ENCODE measurements at places on chromosomes 4 and X.

DNA sequence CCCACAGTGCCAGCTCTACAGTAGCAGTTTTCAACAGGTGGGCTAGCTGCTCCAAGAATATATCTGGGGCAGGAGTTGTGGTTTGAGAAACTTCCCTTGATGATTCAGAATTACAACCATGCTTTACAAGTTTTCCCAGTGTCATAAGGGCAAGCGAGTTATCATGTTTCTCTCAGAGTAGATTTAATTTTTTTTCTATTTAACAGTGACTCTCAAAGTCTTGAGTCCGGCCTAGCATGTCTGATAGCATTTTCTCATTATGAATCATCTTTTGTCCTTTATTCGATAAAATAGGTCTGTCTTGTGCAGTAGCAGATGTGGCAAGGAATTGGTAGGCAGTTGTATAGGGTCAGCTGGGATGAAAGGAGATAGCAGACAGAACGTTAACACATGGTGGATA, 62.2 kb upstream of the SPANXD start:
- DNase-seq, result no peak

DNA sequence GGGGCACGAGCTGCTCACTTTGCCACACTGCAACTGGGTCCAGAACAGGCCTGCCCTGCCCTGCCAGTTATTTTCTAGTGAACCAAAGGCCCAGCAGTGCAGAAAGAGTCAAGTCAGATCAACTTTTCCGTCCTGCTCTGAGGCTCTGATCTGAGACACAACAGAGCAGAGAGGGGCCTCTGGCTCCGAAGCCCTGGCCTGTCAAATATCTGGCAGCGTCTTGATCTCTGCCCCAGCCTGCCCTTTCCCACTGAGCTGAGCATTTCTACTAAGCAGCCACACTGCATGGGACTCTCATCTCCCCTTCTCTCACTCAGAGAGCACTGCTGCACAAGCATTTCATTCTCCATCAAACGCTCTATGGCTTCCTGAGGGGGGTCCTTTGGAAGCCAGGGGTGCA, 11.8 kb downstream of the IGFBP7 start:
- DNase-seq, result no peak

DNA sequence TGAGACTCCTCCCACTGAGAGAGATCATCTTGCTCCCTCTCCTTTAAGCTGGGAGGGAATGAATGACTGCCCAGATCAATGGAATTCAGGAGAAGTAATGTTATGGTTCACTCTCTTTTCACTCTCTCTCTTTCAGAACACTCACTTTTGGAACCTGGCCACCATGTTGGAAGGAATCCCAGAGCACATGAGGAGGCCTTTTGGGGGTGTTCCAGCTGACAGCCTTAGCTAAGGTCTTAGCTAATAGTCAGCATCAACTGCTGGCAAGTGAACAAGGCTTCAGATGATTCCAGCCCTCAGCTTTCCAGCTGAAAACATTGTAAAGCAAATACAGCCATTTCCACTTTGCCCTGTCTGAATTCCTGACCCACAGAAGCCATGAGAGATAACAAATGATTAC, 124.0 kb upstream of the CLNK start:
- no peak for DNase-seq

GRCh38 chr4:141036786-141037185, 96.5 kb downstream of the RNF150 start:
- DNase-seq, result no peak

DNA sequence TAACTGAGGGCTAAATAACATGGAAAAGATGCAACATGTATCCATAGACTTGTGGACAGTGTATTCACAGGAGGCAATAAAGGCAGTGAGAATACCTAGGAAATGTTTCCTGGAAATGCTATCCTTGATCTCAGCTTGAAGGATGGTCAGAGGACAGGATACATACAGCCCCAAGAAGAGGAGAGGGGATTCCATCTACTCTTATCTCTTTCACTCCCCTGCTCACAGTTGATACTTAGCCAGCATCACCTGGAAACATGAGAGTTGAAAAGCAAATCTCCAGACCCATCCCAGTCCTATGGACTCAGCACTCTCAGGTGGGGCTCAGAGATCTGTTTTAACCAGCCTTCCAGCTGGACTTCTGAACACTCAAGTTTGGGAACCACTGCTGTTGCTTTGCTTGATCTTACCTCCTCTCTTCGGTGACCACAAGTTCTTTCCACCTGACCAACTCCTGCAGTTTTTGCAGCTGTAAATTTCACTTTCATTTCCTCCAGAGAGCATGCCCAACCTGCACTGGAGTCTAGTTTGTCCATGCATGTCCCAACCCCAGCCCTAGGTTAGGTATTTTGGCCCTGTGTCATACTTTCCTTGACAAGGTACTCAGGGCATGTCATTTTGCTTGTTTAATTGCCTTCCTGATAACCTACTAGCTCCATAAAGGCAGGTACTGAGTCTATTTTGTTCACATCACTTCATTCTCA, 10.4 kb downstream of the RELL1 start:
- DNase-seq, result no peak

DNA sequence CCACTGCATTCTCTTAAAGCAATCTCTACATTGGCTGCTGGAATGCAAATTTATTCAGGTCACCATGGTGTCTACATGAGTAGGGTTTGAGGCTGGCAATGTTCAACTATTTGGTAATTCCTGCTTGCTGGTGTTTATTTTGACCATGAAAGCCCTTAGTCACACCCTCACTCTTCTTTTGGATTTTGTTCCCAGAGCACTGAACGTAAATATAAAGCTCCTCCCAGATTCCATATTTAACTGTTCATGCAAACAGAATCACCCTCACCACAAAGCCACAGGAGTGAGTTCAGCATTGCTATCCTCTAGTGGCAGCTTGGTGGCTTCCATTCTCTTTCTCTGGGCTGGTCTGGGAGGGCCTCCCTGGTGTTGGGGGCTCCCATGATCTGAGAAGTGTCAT, 82.8 kb downstream of the LNX1 start:
- DNase-seq, result no peak

DNA sequence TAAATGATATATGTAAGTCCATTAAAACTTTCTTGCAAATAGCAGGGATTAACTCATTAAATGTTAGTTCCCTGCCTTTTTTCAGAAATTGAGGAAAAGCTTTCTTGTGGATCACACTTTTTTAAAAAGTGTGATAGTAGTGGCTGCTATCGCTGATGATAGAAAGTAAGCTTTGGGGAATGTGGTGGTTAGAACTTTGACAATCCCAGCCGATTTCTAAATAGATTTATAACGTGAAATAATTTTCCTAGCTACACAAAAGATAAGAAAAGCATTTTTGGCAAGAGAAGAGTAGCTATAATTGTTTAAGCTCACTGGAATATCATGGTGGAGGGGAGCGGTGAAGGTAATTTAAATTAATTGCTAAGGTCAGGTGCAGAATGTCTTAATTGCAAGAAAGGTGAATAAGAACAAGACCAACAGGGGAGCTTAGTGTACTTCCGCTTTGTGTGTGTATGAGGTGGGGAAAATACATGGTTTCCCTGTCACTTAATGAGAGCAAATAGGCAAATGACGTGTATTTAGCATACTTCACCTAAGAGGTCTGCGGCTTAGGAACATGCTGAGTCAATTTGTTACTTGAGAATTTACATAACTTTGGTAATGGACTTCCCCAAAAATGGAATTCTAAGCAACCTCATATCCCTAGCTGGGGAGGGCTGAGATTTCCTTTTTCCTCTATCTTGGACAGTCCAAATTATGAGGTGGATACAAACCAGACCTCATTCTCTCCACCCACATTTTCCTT, 11.7 kb upstream of the IL21 start:
- DNase-seq, result no peak

DNA sequence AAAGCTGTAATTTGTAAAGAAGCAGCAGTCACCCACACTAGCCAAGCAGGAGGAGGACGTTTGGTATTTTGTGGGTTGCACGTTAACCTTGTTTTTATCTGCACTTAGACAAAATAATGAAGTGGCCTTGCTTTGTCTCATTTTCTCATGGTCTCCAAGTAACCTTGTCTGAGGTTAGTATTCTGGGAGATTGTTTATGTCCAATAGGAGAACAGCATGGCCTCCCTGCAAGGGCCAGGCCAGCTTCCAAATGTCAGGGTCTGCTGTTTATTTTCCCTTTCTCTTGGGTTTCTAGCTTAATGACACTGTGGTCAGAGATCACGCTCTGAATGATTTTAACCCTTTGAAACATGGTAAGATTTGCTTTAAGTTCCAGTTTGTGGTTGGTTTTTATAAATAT, 29.9 kb downstream of the PNMA6E start:
- DNase-seq, result no peak

DNA sequence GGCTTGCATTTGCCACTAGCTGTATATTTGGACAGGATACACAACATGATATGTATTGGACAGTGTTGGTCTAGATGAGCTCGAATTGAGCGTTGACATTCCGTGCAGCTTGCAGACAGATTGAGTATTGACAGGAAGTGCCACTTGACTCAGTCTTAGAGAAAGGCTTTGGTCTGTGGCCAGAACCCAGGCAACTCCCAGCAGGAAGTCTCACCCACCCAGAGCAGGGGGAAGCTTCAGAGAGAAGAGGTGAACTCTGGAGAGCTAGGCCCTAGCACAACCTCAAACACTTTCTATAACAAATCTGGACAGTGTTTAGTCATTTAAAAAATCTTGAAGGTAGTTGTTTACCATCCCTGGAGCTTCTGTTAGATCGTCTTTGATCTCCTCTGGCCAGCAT, 280.5 kb downstream of the FBXW7 start:
- no peak for DNase-seq

DNA sequence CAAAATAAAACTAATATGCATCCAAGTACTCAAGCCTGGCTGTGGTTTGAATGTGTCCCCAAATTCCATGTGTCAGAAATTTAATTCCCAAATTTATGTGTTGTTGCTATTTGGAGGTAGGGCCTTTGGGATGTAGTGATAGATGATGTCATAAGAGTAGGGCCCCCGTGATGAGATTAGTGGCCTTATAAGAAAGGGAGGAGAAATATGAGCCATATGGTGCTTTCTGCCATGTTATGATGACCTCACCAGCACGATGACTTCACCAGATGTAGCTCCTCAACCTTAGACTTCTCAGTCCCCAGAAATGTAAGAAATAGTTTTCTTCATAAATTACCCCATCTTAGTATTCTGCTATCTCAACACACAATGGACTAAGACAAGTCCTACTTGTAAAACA, 2264.0 kb downstream of the ARAP2 start:
- no peak for DNase-seq

GRCh38 chrX:123348468-123348867, 164.4 kb downstream of the GRIA3 start:
- no peak for DNase-seq

DNA sequence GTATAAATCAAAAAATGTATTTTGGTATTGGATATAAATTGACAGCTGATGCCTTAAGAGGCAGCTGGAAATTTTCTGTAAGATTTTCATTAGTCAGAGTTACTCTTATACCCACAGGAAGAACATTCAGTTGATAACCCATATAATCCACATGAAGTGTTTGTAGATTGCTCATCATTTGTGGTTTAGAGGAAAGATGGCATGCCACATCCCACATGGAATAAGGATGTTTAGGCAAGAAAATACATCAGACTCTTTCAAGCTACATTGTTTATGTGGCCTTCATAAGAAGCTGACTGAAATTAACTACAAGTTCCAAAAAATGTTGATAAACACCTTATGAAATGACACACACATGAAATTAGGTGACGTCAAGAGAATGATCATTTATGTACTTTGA, 56.6 kb downstream of the AREG start:
- DNase-seq, result no peak

DNA sequence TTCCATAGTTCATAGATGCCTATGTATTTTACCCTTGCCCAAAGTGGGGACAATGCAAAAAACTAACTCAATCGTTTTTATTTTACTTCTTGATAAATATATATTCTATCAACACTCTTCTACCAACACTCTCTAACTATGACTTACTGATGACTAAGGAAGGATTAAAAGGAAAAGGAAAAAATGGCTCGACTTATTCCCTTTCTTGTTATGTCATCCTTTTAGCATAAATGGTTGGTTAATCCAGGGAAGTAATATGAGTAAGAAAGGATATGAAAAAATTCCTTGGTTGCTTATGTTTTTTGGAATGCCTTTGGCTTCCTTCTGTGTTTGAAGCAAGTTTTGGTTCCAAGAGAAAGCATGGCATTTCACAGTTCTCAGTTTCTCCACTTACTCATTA, 1087.1 kb downstream of the C4orf33 start:
- DNase-seq, result no peak

- DNase-seq, result no peak
Measured at GRCh38 chrX:34901761-34902160, 40.8 kb upstream of the FAM47B start.

GRCh38 chr4:128558896-128559679, 250.4 kb upstream of the JADE1 start:
- DNase-seq, result no peak

GRCh38 chr4:168584321-168584771, 87.5 kb downstream of the PALLD start:
- DNase-seq, result no peak

DNA sequence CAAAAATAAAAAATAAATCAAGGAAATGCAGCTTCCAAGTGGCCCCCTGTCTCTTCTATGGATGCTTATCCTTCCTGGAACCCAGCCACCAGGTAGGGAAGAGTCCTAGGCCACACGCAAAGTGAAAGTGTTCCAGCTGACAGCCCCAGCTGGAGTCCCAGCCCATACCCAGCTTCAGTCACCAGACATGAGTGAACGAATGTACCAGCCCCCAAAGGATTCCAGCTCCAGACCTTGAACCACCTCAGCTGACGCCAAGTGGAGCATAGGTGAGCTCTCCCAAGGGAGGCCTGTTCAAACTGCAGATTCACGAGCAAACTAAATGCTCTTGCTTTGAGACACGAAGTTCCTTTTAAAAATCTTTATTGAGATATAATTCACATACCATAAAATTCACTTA, 62.0 kb downstream of the BCOR start:
- no peak for DNase-seq

GRCh38 chrX:136076942-136077341, 70.4 kb upstream of the FHL1 start:
- DNase-seq, result no peak

- no peak for DNase-seq
Measured at GRCh38 chr4:85869181-85869580, 394.2 kb downstream of the ARHGAP24 start.

DNA sequence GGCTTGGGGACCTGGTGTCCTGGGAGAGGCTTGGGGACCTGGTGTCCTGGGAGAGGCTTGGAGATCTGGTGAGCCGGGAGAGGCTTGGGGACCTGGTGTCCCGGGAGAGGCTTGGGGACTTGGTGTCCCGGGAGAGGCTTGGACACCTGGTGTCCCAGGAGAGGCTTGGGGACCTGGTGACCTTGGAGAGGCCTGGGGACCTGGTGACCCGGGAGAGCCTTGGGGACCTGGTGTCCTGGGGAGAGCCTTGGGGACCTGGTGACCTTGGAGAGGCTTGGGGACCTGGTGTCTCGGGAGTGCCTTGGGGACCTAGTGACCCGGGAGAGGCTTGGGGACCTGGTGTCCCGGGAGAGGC, 12.6 kb downstream of the SHOX start:
- DNase-seq, result no peak

Data from stimulated activated CD8-positive, alpha-beta memory T cell treated with anti-CD3 and anti-CD28 coated beads, Interleukin-7, amount 100 ng/mL, for 1 hour (primary cell).